Vagina (tissue), 2 donors: ENCODE measurements at places on chromosomes 5 and 9.

DNA sequence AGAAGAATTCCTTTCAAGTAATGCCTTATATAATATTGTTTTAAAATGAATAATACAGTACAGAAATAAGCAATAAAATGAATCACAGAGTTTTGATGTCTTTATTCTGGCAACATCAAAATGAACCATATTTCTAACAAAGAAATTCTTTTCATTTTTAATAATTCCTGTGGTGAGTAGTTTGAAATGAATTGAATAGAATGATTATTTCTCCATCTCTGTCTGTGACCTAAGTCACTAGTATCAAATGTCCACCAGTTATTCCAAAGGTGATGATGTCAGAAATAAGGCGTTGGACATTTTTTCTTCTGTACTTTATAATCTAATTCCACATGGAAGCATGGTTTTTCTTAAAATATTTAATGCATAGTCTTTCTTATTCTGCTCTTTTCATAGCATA is 106.2 kb downstream of the ADAMTSL1 start:
- DNase-seq, result no peak

GRCh38 chr9:19469271-19469670 is 60.5 kb downstream of the ACER2 start:
- no peak for DNase-seq

DNA sequence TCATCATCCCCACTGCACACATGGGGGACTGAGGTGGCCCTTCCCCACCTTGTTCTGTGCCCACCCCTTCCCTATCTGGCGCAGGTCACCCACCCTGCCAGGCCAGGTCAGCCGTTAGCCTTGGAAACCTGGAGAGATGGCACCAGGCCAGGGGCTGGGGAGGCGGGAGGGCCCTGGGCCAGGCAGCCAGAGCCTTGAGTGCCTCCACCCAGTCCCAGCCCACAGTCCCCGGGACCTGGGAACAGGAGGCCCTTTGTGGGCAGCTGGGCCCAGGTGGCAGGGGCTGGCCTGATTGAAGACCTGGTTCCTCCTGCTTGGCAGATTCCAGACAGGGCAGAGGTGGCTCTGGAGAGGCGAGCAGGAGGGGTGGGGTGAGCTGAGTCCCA is 70.6 kb downstream of the LRSAM1 start:
- DNase-seq, result no peak

DNA sequence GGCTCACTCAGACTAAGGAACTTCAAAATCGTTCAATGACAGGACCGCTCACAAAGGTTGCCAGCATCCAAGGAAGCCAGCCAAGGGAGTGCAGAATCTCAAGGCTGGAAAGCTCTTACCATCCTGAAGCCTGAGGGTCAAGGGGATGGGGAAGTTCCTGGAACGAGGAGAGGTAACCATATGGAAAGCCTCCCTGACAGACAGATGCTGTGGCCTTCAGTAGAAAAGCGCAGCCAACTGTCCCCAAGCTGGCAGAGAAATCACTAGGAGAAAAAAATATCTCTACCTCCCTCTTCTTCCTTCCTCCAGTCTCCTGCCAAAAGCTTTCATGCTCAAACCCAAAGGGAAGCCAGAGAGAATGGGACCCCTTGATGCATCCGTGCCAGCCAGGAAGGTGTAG is 90.5 kb upstream of the RANBP3L start:
- no peak for DNase-seq

- no peak for DNase-seq
Observed at GRCh38 chr5:75651575-75652238, 40.5 kb downstream of the ANKDD1B start.

DNA sequence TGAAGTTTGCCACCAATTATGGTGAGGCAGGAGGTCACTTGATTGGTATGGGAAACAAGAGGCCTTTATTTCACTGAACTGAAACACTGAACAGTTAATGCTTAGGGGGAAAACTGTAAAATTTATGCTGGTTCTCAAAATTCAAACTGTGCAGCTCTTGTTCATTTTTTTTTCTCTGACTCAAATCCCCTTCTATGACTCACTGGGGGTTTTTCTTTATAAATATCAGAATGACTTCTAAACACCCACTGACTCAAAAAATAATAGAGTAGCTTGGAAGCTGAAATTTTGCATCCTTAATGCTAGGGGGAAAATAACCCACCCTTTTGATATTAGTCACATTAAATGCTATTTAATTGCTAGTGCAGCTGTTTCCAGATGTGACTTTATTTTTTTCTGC is 24.1 kb upstream of the OTP start:
- no peak for DNase-seq

DNA sequence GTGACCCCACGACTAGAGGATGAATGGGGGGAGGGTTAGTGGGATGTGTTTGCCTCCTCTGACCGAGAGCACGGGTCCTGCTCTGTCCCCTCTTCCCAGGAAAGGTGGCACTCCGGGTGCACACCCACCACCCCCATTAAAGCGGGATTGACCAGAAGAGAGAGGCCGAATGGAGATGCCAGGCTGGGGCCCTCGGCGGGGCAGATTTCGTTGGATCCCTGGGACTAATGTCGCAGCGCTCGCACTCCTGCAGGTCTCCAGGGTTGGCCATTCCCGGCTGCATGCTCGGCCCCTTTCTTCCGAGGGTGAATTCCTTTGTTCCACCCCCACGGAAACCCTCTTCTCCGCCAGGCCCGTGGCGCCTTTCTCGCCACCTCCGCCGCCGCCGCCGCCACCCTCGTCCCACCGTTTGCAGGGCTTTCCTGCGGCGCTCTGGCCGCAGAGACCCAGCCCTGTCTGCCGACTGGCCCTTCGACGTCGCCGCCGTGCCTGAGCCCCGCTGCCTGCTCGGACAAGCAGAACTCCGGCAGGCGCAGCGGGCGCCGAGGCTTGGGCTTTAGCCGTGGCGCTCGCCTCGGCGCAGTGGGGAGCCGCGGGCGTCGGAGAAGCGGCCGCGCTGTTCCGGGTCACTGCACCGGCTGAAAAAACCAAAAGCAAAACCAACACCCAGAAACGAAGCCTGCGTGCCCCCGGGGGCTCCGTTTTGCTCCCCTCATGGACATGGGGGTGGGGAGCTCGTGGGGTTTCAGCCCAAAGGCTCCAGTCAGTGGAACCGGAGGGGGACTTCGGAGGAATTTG is 11.8 kb downstream of the LMX1B start:
- no peak for DNase-seq

DNA sequence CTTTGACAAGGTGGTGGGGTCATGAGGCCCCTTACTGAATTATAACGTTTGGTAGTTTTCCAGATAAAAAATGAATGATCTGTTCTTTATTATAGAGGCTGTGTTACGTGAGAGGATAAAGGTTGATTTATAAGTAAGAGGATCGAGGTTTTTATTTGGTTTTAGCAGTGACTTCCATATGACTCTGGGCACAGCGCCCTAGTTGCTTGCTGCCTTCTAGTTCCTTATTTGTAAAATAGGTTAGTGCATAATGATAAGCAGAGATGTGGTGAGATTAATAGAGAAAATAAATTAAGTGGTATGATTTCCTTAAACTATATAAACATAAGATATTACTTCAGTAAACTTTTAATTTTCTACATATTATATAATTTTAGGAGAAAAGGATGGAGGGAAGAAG is 29.8 kb downstream of the MRRF start:
- no peak for DNase-seq

- no peak for DNase-seq
Observed at GRCh38 chr9:87120610-87121009, 173.3 kb upstream of the GAS1 start.

GRCh38 chr9:89408628-89409101 is 89.2 kb downstream of the SEMA4D start:
- DNase-seq, result no peak

DNA sequence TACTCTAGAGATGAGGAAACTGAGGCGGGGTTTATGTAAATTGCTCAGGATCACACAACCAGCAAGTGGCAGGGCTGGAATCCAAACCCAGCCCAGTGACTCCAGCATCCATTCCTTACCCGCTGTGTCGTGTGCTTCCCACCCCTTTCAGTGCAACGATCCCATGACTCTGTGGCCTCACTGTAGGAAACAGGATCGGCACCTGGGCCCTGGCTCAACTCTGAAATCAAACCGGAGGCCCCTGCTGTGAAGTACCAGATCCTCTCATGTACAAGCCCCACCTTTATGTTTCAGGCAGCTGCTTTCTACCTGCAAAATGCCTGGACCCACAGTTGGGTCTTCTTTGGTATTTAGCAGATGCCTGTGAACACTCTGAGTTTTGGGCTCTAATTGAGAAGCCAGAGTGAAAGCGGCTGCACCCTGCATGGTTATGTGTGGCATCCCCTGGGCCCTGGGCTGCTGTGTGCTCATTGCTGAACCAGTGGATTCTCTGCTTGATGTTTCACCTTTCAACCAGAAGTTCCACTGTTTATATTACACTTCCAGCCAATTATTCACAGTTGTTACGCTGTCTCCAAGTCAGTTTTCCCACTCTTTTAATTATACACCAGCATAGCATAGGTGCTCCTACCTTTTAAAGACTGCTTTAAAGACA is 36.7 kb downstream of the ABLIM3 start:
- DNase-seq, result no peak

GRCh38 chr9:15578714-15579113 is 25.9 kb downstream of the CCDC171 start:
- no peak for DNase-seq

GRCh38 chr5:136040746-136041415 is 12.1 kb downstream of the TGFBI start:
- DNase-seq, result no peak

GRCh38 chr5:97844797-97845196 is 661.8 kb upstream of the RIOK2 start:
- DNase-seq, result no peak

GRCh38 chr9:5364294-5365024 is 24.8 kb upstream of the RLN1 start:
- no peak for DNase-seq

DNA sequence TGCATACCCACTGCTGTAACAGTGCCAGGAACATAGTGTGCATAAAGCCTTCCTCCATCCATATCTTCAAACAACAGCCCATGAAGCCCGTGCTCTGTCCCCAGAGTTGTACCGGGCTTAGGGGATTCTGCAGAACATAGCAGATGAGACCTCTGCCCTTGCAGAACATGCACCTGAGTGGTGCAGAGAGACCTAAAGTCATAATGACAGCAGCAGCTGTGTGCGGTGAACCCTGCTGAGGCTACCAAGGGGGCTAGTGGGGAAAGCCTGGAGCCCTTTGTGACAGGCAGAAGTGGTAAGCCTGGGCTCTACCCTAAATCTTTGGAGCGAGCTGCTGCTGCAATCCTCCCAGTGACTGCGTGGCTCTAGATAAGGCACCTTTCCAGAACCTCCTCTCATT is 32.2 kb upstream of the BRD3 start:
- no peak for DNase-seq

DNA sequence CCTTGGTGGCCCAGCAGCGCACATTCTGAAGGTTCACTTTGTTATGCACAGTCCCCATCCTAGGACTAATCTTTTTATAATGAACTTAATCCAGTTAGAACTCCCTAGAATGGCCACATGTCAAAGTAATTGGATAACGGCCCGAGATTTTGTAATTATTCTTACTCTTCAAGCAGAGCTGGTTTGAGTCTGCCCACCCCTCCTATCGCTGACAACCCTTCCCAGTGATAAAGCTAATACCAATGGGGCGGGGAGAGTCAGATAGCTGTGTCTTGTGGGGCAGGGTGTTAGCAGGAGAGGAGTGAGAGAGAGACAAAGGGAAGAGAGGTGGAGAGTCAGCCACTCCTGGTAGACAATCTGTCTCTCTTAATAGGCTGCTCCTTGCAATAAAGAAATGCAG is 356.9 kb downstream of the SLIT3 start:
- DNase-seq, result no peak

DNA sequence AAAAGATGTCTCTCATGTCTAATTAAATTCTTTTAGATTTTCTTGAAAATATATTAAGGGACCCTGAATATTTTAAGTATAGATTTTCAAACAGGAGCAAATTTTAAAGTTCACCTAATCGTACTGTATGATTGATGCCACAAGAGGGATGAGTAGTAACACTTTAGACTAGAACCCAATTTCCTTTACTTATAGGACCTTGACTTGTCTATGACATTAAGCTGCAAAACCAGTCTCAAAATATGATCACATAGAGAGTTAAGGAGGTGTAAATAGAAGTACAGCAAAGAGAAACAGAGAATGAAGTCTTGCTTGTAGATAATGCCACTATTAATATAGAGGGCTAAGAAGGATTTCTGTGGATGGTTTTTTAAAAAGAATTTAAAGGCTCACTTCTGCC is 312.9 kb upstream of the PRR16 start:
- no peak for DNase-seq

- DNase-seq, result no peak
Observed at GRCh38 chr5:81825237-81825636, 74.3 kb upstream of the SSBP2 start.
